ENCODE measurements at places on chromosomes 7 and 10.

DNA sequence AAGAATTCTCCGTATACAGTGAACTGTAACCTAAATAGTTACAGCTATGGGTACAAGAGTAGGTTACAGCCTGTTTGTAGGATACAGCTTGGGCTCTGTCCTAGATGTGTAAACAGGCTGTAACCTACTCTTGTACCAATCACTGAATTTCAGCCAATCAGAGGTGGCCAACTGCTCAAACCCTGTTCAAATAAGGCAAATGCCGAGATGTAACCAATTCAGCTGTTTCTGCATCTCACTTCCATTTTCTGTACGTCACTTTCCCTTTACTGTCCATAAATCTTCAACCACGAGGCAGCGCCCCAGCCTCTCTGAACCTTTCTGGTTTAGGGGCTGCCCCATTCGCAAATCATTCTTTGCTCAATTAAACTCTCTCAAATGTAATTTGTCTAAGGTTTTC, 8.3 kb upstream of the MMP21 start:
- DNase-seq: no peak

DNA sequence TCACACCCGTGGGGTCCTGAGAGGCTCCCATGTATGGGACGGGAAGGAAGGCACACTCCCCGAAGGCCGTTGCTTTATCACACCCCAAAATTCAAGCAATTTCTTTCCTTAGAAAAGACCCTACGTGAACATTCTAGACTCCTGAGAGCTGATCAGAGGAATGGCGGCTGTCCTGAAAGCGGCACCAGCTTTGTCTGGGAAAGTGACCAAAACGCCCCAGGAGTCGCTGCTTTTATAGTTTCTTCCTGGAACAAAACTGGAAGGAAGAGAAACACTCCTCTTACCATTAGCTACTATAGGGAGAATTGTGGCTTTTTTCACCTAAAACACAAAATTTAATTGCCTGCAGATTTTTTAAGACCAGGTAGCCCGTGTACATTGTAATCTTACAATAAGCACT, 261.8 kb upstream of the RNF32 start:
- DNase-seq: no peak

- DNase-seq: no peak
These were observed 3.0 kb upstream of the ASB15 start for GRCh38 chr7:123598657-123599056.

GRCh38 chr7:51000956-51001355, 218.3 kb upstream of the GRB10 start:
- DNase-seq: no peak

GRCh38 chr7:148753224-148753623, 54.5 kb downstream of the CUL1 start:
- DNase-seq: no peak

DNA sequence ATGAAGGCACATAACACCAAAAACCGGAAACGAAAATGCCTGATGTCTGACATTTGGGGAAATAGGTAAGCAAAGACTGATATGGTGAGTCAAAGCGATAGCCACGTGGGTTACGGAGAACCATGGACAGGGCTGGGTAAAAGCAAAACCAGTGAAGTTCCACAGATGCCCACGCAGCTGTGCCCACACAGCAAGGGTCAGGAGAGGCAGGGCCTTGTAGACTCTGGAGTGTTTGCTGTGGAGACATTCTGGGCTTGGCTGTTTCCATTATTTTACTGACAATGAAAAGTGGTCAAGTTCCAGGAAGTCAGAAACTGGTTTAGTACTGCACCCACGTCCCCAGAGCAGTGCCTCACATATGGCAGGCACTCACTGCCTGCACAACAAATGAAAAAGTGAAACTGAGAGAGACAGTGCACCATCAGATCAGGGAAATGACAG, 148.7 kb downstream of the ZMYND11 start:
- DNase-seq: peak; percentile 79

DNA sequence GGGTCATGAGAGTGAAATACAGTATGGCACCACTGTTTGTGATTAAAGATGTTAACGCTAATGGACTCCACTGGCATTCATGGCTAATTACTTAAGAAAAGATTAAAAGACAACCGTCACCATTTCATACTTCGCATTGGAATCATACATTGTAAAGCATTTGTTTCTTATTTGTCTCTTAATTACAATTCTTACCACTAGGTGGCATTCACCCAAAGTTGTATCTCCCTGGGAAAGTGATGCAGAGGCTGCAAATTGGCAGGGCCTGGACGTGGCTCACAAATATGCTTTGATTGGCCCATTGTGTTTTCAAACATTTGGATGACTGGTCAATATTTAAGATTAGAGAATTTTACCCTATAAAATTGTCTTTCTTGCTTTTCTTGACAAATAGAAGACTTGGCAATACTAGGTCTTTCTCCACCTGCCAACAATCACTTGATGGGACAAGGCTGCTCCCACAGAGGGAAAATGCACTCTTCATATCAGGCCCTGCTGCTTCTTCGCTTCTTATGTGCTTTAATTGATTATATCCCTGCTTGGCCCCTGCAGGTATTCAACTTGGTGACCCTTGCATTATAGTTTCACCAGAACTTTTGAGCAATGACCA, 72.1 kb upstream of the STARD3NL start:
- peak; percentile 49 for DNase-seq

- DNase-seq: no peak
These were observed 18.7 kb downstream of the FAM25A start for GRCh38 chr10:87038786-87039185.

DNA sequence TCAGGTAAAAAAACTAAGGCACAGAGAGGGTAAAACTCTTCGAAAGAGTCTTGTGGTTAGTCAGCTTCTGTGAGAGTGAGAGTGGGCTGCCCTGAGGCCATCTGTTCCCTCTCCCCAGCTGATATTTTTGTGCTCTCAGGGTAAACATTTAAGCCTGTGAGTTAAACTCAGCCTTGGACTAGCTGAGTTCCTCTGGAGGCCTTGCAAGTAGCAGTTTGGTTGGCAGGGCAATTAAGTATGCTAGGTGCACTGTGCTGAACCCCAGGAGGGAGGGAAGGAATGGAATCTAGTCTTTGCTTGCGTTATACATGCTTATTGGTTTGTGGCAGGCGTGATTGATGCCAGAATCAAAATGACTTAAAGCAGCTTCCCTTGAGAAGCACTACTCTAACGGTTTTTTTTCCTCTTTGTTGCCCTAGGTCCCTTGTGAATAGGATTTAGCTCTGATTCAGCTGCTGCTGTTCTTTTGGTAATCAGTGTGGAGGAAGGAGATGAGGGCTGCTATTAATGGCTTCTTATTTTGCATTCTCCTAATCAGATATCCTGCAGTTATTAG, 140.2 kb downstream of the AUTS2 start:
- DNase-seq: peak; percentile 41

- DNase-seq: peak; percentile 75
These were observed 10.9 kb upstream of the RSU1 start for GRCh38 chr10:16828114-16828568.

- DNase-seq: no peak
These were observed 527.0 kb downstream of the NEBL start for GRCh38 chr10:20369863-20370736.

- no peak for DNase-seq
These were observed 756.0 kb downstream of the KCNMA1 start for GRCh38 chr10:76881477-76882220.

DNA sequence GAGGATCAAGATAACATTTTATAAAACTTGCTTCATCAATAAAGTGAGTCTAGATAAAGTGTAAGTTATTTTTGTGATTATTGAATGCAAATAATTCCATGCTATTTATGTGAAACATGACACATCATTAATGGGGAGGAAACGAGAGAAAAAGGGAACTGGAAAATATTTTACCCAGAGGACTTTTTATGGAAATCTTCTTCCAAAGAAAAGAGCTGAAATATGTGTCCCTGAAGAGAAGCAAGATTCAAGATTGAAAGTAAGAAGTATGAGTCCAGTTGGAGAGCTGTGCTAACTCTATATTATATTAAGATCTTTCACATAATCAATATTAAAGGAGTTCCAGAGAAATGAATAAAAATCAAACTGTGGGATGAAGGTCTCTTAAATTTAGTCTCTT, 1361.8 kb downstream of the GATA3 start:
- no peak for DNase-seq

GRCh38 chr7:158633055-158633956, 45.7 kb upstream of the PTPRN2 start:
- DNase-seq: no peak

DNA sequence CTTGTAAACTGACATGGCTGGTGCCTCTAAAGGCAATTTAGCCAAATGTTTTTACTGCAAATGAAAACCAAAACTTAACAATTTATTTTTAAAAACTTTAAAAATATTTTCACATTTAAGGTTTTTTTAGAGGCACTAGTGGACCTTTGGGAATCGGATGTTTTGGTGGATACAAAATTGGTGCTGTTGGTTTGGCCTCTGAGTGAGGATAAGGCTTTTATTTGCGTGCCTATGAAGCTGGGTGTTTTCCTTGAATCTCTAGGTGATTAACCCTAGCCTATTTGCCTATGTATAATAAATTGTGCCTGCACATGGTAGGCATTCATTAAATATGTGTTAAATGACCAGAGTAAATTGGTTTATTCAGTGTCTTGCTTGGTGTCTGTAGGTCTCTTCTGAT, 2.9 kb upstream of the SGCE start:
- DNase-seq: no peak

- no peak for DNase-seq
These were observed 117.0 kb upstream of the STK17A start for GRCh38 chr7:43465581-43466554.

Measured in activated CD4-positive, alpha-beta T cell treated with anti-CD3 and anti-CD28 coated beads, Interleukin-2, amount 50 U/mL, for 16 hours (primary cell).